Activated CD4-positive, alpha-beta T cell treated with anti-CD3 and anti-CD28 coated beads, Interleukin-2, amount 50 U/mL, for 16 hours (primary cell): ENCODE measurements at places on chromosomes 3 and 15.

DNA sequence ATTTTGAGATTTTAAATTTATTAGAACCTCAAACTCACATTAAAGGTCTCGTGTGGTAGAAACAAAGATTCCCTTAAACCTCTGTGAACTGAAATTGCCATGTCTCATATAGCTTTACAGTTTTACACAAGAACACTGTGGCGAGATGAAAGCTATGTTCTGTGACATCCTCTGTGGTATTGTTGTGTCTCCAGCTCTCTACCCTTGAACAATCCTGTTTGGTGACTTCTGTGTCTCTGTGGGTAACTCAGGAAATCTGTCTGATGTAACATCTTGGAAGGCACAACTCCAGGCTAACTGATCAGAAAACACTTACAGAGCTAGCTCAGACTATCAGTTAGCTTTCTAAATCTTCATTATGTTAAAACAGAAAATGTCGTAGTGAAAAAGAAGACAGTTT is 318.8 kb upstream of the GBE1 start:
- no peak for DNase-seq

DNA sequence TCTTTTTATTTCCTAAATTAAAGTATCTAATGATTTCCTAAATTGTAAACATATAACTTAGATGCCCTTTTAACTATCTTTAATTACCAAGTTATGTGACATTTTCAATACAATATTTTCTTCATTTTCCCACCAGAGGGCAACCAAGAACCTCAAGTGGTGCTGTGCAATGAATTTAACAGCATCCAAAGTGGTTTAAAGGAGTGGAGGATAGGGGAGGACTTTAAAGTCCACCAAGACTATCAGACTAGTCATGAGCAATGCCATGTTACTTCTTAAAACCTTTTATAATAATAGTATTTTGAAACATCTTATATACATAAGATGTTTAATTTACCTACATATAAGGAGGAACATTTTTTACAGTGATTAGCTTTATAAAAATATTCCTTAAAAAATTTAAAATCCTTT is 74.4 kb downstream of the DLG1 start:
- peak; percentile 52 for DNase-seq

DNA sequence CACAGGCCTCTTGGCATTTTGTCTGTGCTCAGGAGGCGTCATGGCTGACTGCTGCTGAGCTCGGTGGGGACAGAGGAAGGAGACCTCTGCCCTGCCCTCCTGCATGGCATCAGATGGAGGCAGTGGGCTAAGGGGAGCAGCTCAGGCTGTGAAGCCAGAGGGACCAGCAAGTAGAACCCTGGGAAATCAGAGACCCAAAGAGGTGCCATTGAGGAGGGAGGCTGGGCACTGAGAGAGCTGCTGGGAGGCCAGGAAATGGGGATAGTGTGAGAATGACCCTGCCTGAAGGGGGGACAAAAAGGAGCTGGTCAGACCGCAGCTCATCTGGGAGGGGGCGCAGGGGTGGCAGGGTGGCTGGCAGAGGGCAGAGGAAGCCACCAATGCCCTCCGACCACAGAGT is 136.8 kb downstream of the FBLN2 start:
- no peak for DNase-seq

DNA sequence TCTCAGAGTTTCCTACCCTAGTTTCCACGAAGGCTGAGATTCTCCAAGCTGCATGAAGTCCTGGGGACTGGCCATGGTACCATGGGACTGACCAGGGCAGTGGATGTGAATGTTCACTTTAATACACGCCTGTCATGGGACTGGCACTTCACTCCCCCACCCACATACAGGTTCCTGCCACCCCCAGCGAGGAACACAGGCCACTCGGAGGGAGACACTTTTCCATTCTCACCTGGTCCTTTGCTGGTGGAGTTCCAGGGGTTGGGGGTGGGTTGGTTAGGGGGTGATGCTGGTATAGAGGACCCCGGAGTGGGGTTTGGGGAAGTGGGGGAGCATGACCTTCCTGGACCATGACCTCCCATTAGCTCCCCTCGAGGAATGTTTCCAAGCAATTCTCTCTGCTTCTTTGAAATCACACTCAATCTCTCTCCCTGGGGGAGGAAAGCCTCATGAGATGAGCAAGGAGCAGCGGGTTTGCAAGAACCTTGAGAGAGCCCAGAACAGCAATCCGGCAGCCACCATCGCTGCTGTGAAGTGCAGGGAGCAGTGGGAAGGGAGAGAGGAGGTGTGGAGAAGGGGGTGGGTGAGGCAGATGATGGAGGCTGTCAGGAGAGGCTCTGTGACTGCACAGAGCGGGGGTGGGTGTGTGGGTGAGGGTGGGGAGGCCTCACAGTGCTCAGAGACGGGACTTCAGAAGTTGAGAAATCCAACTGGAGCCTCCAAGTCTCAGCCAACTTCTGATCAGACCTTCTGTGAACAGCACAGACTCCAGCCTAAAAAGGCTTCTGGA is 69.7 kb downstream of the ADCY5 start:
- no peak for DNase-seq

DNA sequence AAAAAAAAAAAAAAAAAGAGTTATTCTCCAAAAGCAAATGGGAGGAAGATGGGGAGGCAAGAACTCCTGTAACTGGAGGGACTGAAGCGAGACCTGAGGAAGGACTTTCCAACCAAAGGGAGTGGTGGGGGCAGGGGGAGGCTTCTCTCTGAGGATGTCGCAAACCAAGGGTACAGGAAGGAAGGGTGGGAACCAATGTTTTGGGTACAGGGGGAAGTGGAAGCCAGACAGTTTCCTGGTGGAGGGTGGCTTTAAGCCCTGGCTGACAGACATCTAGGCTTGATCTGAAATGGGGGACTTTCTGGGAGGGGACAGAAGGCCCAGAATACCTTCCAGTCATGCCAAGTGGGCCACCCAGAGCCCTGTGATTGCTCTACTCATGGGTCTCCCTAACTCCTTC is 27.0 kb downstream of the VIPR1 start:
- no peak for DNase-seq
